ENCODE measurements at places on chromosomes 6 and 20.

DNA sequence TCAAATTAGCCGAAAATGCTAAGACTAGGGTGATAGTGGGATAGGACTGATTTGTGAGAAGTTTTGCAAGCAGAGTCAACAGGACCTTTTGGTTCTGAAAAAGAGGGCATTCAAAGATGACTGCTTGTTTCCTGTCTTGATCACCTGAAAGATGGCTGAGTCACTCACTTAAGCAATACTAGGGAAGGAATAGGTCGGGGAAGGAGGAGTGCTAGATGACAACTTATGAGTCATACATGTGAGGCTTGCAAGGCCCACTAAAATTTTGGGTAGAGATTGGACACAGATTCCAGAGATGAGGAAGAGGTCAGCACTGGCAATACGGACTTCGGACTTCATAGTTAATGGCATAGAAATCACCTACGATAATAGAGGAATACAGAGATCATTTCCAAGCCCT lies 89.2 kb downstream of the FAM83B start:
- no peak for DNase-seq

DNA sequence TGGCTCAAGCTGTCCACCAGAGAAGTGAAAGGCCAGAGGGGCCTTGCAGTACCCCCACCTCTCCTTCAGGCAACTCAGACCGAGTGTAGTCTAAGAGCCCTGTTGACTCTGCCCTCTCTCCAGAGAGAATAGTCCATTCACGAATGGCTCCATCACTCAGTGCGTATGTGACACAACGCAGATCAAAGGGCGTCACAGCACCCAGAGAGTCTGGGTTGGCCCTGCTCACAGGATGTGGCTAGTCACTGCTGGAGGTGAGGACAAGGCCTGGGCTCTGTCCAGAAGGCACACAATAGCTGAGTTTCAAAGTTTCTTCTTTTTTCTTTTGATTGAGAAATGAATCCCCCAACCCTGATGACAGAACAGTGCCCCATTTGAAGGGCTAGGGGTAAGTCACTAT lies 74.1 kb downstream of the TRMT11 start:
- DNase-seq: no peak

GRCh38 chr6:154923199-154923869 lies 71.8 kb upstream of the TIAM2 start:
- no peak for DNase-seq

GRCh38 chr20:10347086-10347880 lies 86.7 kb downstream of the MKKS start:
- no peak for DNase-seq

DNA sequence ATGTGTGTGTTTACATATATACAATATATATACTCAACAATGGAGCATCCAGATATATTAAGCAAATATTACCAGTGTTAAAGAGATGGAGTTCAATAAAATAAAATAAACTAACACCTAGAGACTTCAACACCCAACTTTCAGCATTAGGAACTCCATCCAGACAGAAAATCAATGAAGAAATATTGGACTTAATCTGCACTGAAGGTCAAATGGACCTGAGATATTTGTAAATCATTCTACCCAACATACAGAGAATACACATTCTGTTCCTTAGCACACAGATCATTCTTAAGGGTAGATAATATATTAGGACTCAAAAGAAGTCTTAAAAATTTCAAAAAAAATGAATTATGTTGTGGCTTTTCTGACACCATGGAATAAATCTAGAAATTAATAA lies 832.3 kb upstream of the ADGRB3 start:
- DNase-seq: no peak

GRCh38 chr20:47136782-47137181 lies 219.7 kb downstream of the ZMYND8 start:
- DNase-seq: no peak

- DNase-seq: no peak
Measured at GRCh38 chr6:10431423-10432164, 16.7 kb upstream of the TFAP2A start.

DNA sequence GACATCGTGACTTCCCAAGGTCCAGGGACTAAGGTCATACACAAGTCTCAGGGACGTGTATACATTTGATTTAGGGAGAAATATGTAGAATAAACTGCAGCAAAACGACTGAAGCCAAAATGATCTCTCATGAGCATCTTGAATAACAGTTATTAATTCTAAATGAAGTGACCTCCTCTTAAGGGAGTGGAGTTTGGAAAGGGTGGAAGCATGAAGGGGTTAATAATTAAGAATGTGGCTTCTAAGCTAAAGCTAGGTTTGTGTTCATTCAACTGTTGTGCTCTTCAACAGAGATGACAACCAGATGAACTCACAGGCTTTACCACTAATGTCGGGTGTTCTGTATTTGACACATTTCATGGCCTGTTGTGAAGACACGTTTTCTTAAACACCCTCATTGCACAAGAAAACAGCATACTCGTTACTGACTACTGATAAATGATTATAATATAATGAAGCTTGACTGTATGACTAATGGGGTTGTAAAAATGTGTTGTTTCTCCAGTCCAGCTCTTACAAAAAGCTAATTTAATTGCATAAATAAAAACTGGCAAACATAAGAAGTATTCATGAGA lies 1.5 kb downstream of the PPP1R14C start:
- DNase-seq: no peak

GRCh38 chr6:41332842-41333736 lies 2.3 kb upstream of the NCR2 start:
- DNase-seq: no peak

- DNase-seq: no peak
Measured at GRCh38 chr6:145883263-145883662, 68.7 kb upstream of the FBXO30 start.

- DNase-seq: peak; percentile 10
Measured at GRCh38 chr6:166786704-166787293, 159.7 kb upstream of the RPS6KA2 start.

DNA sequence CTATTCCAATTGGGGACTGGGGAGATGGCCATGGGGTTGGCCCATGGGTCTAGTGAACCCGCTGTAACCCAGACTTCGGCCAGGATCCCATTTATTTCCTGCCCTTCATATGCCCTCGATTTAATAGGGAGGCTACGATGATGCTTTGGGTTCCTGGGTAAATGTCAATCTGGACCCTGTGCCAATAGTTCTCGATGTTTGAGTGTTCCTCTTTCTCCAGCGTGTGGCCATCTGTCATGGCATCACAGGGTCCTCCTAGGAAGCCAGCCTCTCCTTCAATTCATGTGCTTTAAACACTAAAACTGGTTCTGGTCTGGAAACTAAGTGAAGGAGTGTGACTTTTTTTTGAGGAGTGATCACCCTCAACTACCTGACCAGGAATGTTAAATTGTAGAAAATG lies 28.7 kb upstream of the ELMO2 start:
- DNase-seq: no peak

GRCh38 chr6:99458319-99458718 lies 33.2 kb upstream of the PNISR start:
- DNase-seq: no peak

GRCh38 chr20:59933849-59934585 lies 580 bp upstream of the SYCP2 start:
- peak; percentile 78 for DNase-seq

DNA sequence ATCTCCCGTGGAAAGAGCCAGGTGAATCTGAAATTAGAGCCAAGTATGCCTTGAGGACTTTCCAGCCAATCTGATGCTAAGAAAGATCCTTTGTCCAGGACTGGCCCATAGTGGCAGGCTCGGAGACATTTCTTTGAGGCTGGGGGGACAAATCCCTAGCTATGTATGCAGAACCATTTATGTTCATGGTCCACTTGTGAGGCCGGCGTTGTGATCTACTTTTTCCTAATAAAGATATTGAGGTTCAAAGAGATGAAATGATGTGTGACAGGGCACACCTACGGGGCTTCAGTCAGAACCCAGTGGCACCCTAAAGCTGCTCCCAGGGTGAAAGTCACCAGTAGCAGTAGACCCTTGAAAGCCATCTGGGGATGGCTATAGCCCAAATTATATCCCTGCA lies 120.3 kb upstream of the MAFB start:
- no peak for DNase-seq

DNA sequence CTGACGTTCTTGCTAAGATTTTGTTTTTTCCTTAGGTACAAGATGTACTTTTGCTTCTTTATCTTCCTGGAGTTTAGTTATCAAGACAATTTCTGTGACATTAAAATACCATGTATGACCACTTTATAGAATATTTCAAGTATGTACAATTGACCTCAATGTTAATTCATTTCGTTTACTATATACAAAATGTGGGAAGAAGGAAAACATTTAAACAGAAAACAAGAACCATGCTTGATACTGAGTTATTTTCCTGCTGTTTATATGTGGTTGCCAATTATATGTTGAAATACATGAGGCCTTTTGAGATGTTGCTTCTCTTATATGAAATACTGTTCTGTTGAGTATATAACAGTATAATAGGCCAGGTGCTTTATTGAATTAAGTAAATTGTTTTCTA lies 184.3 kb downstream of the JARID2 start:
- DNase-seq: no peak

GRCh38 chr6:109381061-109381746 lies 1.1 kb downstream of the CD164 start:
- no peak for DNase-seq

DNA sequence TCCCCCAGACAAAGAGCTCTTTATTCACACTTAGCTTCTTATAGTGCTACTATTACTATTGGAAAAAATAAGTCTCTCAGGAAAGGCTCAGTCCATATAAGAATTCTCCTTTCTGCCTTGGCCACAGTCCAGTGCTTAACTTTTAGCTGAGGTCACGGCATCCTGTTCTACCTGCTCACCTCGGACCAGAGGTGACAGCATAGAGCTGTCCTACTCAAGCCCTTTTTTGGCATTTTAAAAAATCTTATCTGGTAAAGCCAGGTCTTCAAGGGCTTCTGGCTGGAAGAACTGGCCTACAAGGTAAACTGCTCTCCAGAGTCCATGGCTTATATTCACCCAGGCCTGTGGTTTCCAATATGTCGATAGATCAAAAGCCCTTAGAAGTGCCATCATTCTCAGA lies 109.7 kb downstream of the RCAN2 start:
- no peak for DNase-seq

DNA sequence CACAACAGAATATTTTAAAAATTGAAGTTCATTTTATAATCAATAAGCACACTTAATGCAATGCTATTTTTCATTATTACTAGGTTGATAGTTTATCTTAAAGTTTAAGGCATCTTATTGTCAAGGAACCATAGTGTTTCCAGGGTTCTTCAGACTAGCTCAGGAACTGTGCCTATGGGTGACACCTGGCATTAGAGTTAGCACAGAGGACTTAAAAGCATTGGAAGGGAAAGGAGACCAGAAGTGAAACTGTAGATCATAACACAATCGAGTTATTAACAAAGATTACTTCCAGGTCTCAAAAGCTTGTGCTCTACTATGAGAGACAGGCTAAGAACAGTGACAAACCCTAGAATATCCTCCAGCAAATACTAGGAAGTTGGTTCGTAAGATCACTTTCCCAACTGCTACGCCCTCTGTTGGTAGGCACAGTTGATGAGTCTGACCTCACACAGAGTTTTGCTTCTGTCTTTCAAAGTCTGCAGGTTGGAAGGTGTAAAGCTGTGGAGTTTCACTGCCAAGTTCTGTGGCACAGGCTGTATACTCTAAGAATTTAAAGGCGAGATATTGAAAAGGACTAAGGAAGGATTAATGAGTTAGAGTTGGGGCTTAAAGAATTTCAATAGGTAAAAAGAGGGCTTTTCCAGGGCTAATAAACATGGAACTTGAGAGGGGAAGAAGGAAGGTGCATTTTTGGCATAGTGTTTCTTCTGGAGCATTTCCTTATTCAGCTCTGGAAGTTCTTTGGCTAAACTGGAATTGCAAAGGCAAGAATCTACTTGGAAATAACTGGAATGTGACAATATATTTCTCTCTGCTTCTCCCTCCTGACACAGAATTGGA lies 531.3 kb upstream of the JAG1 start:
- peak; percentile 1 for DNase-seq

GRCh38 chr6:37643851-37644672 lies 53.6 kb downstream of the MDGA1 start:
- DNase-seq: no peak

GRCh38 chr6:33694401-33694931 lies 17.0 kb downstream of the UQCC2 start:
- DNase-seq: peak; percentile 60

DNA sequence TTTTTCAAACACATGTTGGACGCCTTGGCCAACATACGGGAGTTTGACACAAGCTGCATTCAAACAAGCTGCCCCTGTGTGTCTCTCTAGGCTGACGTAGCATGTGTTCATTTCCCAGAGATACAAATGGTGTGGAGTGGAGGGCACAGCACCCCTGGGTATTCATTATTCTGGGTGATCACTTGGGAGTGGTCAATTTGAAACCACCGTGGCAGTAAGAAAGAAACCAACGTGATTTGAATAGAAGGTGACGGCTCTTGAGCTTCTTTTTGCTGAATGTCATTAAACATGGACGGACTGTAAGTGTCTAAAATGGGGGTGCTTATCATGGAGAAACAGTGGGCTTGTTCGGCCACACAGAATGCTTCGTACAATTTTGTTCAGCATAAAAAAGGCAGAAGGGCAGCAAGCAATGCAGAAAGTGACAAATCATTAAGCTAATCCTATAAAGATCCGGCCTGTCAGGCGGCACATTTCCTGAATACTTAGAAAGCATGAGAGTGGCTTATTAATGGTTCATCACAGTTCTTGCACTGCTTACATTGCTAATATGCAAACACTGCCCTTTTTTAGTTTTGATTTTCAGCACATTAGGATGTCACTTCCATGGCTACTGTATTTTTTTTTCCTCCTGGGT lies 1261.9 kb upstream of the CITED2 start:
- no peak for DNase-seq

- DNase-seq: no peak
Measured at GRCh38 chr20:58081846-58082245, 146.6 kb downstream of the ANKRD60 start.

- no peak for DNase-seq
Measured at GRCh38 chr20:9323622-9324021, 190.8 kb upstream of the LAMP5 start.

DNA sequence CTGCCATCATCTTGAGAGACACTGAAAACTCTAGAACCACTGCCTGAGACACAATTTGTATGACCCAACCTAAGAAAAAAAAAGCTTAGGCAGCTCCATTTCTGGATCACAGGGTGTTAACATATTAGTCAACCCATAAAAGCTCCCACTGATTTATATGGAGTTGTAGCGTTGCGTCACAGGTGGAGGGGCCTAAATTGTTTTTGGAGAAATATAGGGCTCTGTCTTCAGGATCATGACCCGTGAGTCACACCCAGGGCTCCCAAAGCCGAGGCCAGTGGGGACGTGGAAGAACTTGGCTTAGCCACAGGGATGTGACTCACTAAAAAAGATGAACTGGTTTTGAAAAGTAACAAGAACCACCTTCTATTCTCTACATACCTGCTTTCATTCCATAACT lies 116.5 kb upstream of the BMP2 start:
- no peak for DNase-seq

- peak; percentile 83 for DNase-seq
Measured at GRCh38 chr20:2688041-2688591, 4.5 kb upstream of the EBF4 start.

- no peak for DNase-seq
Measured at GRCh38 chr6:5246141-5247097, 14.3 kb downstream of the LYRM4 start.

GRCh38 chr20:41031243-41031619 lies 2.6 kb downstream of the TOP1 start:
- no peak for DNase-seq

- DNase-seq: no peak
Measured at GRCh38 chr6:53309059-53309900, 39.5 kb downstream of the ELOVL5 start.

Measured in stimulated activated CD4-positive, alpha-beta T cell treated with anti-CD3 and anti-CD28 coated beads, Interleukin-2, amount 100 ng/mL, for 48 hours (primary cell).